ENCODE measurements at places on chromosomes 3 and 15. TPM values are rescaled to one million over a fixed set of nuclear protein-coding genes. Genes with fewer than 3 reads are reported as not detected.

- no peak for DNase-seq
Observed at GRCh38 chr15:25789211-25789610, 73.9 kb downstream of the ATP10A start.

DNA sequence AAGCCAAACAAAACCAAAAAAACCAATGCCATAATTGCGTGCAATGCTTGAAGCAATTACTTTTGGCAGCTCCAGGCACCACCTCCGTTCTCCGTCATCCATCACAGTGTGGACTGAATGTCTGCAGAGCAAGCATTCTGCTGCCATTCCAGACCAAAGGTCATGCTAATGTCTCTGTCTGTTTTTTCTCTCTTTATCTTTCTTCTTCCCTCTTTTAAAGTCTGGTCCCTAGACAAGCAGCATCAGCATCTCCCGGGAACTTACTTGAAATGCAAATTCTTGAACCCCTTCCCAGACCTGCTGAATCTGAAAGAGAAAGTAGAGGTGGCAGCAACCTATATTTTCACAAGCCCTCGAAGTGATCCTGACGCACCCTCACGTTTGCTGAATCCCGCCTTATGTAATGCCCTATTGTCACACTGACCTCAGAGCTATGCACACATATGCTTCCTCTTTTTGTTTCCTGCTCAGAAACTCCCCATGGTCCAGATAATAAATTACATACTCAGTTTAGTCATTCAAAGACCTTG, 297.3 kb upstream of the PROK2 start:
- DNase-seq, result no peak

GRCh38 chr3:43785551-43785950, 94.8 kb downstream of the ABHD5 start:
- no peak for DNase-seq

GRCh38 chr3:159779883-159780282, 208.8 kb upstream of the IL12A start:
- DNase-seq, result no peak

GOLGA6L7 gene
- total RNA-seq, result not detected

- no peak for DNase-seq
Observed at GRCh38 chr15:28959326-28959725, 73.6 kb downstream of the APBA2 start.

- no peak for DNase-seq
Observed at GRCh38 chr15:96255599-96255998, 74.9 kb upstream of the NR2F2 start.

LYZL4 gene
- total RNA-seq, result not detected

DUOXA1 gene
- total RNA-seq, result 0.56 TPM

- DNase-seq, result no peak
Observed at GRCh38 chr3:195609229-195609628, 25.5 kb upstream of the APOD start.

DNA sequence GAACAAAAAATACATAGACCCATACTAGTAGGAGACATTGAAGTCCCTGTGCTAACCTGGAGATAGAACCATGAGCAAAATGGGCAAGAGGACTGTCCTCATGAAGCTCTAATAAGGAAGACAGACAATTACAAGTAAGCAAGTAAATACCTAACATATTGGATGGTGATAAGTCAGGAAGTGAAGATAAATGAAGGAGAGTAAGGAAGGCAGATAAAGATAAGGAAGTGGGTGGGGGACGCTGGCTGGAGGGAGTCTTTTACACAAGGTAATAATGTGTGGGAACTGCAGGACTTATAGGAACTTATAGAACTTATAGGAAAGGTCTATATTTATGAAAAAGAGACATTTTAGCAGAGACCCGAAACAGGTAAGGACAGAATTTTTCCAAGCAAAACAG, 148.9 kb upstream of the ABI3BP start:
- DNase-seq, result no peak

DNA sequence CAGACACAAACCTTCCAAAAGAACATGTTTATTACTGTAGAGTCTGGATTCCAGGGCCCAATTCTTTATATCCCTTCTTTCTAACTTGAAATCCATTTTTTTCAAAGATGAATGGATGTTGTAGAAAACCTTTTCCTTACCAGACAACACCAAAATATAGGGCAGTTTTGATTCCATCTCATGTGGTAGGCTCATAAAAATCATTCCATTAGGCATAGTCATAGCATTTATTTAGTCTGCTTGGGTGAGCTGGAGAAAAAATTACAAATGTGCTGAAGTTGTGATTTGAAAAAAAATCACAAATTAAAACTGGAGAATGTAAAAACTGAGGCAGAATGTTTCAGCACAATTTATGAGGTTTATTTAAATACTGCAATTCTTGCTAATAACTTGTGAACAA, 199.3 kb upstream of the TBC1D5 start:
- DNase-seq, result no peak

- no peak for DNase-seq
Observed at GRCh38 chr15:68985361-68985891, 29.1 kb upstream of the NOX5 start.

DNA sequence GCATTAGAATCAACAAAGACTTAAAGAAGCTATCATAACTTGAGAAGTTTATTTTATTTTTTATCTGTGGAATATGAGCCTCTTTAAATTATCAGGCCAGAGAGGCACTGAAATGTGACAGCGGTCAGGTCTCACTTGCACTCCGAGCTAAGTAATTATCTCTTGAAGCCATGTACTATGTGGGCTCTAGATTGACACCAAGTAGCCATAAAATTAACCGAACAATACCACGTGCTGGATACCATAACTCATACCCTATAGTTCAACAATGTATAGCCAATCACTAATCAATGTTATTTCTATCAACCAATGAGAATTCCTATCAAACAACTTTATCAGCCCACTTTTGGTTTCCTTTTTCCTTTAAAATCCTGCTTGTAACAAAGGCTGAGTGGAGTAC, 299.3 kb downstream of the TBC1D5 start:
- DNase-seq, result no peak

GAP43 gene
- total RNA-seq, result 0.36 TPM

All from psoas muscle (tissue), 8 donors.